ENCODE measurements at places on chromosomes 3 and 15. TPM values are rescaled to one million over a fixed set of nuclear protein-coding genes. Genes with fewer than 3 reads are reported as not detected.

- peak overlapping the region; percentile 88 for H3K4me3 ChIP-seq
- H3K27me3 ChIP-seq = peaks cover 12% of the 10 kb centered on the region
- H3K36me3 ChIP-seq = no peaks in the 10 kb centered on the region
- peak; percentile 35 for DNase-seq
- peak overlapping the region; percentile 97 for H3K27ac ChIP-seq
Measured at GRCh38 chr15:70098461-70099166, 897 bp upstream of the TLE3 start.

DNA sequence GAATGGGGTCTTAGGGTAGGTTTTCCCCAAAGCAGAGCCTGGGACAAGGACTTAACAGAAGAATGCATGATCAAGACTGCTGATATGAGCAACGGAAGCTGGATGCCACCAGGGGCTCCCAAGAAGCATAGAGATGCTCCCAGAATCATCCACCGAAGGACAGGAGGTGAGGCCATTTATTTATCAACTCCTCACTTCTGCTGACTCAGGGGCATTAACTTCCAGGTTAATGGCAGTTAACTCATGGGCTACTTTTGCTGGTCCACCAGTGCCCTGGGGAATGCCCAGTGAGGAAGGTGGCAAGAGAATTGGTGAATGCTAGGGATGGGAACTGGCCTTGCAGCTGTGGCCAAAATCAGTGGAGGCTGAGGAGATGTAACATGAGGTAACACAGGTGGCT, 27.8 kb downstream of the TAFA4 start:
- DNase-seq = no peak
- no peak overlapping the region for H3K4me3 ChIP-seq
- no peak overlapping the region for H3K27ac ChIP-seq

DNA sequence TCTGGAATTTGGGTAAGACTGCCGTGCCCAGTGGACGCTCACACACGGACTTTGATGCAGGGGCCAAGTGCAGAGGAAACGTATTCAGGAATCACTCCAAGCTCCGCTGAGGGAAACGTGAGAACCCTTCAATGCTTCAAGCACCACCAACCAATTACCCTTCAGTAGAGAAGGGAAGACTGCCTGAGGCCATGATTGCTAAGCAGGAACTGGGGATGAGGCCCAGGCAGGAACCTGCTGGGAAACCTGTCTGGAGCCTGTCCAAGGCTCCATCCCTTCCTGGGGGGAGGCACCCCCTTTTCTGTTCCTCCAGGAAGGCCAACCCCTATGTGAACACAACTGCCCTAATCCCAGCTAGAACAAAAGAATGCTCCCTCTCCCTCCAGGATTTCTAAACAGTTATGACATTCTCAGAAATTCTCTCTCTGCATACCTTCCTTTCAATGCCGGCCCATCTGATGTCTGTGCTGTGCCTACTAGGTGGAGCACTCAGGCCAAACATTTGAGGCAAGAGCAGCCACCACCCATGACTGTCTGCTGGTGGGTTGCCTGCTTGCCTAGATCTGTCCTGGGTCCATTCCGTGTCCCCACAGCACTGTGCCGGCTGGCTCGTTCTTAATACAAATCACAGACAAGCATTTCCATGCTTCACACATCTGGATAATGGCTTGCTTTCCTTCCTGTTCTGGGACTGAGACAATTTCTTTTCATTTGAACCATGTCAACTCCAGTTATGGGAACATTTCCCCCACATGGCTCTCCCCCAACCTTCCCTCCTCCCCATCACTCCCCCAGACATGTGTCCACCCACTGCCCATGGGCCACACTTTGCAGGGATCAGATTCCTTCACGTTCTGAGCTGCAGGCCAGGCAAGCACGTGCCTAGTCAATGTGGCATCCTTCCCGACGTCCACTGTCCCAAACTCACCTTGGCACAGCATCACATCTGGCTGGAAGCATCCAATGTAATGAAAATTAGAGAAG, 149.4 kb downstream of the ADAMTS17 start:
- no peak overlapping the region for H3K4me3 ChIP-seq
- no peaks in the 10 kb centered on the region for H3K4me1 ChIP-seq
- H3K27ac ChIP-seq = no peak overlapping the region
- DNase-seq = no peak
- H3K36me3 ChIP-seq = no peaks in the 10 kb centered on the region

DNA sequence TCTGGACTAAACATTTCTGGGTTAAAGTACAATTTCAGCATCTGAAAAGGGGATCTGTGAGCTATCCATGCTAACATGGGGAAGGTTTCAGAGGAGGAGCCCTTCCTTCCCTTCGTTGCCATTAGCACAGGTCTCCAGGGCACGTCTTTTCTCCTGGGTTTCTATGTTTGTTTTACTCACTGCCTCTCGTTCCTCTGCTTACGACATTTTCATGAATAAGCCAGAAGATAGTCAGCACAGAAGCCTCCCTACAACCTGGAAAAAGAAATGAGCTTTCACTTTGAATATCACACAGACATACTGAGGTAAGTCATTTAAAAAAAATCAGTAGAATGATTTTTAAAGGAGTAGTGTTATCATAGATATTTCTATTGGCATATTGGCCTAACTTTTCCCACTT, 117.2 kb upstream of the KCNMB2 start:
- DNase-seq = no peak
- no peaks in the 10 kb centered on the region for H3K4me1 ChIP-seq
- H3K4me3 ChIP-seq = no peak overlapping the region
- H3K27ac ChIP-seq = no peak overlapping the region
- no peaks in the 10 kb centered on the region for H3K27me3 ChIP-seq
- H3K36me3 ChIP-seq = no peaks in the 10 kb centered on the region

The THSD4 gene
- total RNA-seq = 95.8 TPM

DNA sequence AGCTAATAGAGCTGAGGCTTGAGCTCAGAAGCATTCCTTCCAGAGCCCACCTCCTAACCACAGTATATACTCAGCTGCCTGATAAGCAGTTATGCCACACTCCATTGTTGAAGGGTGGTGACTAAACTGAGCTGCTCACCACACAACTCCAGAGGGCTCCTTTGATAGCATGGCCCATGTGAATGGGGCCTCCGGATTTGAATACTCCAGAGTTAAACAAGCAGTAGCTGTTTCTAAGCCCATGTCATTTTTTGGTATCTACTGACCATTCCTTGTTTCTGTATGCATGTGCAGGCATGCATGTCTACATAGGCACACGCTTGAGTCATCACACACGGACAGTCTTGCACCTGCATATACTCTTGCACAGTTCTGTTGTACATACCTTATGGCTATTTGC, 28.9 kb downstream of the IGSF10 start:
- H3K4me1 ChIP-seq = no peaks in the 10 kb centered on the region
- DNase-seq = no peak
- H3K4me3 ChIP-seq = no peak overlapping the region
- H3K27me3 ChIP-seq = no peaks in the 10 kb centered on the region

- DNase-seq = no peak
- H3K36me3 ChIP-seq = peaks cover 9% of the 10 kb centered on the region
- no peak overlapping the region for H3K27ac ChIP-seq
- no peaks in the 10 kb centered on the region for H3K4me1 ChIP-seq
- H3K27me3 ChIP-seq = no peaks in the 10 kb centered on the region
- no peak overlapping the region for H3K4me3 ChIP-seq
Measured at GRCh38 chr3:58375254-58375653, 42.6 kb downstream of the PXK start.

DNA sequence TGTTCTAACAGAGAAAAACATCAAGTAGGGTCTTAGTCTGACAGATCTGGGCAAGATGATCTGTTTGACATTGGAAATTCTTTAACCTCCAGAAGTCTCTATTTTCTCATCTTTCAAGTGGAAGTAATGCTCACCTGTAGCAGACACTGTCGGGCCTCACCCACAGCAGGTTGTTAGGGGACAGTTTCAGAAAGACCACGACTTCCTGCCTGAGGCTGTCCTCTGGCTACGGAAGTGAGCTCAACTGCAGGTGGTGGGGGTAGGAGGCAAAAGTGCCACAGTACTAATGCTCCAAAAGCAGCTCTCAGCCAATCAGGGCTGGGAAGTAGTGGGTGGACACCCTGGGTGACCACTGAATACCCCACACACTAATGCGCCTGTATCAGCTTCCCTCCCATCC, 111.4 kb upstream of the TOPAZ1 start:
- H3K27me3 ChIP-seq = peaks cover 62% of the 10 kb centered on the region
- peaks cover 5% of the 10 kb centered on the region for H3K4me1 ChIP-seq
- H3K4me3 ChIP-seq = no peak overlapping the region
- H3K27ac ChIP-seq = no peak overlapping the region
- DNase-seq = no peak
- H3K36me3 ChIP-seq = no peaks in the 10 kb centered on the region

- no peak overlapping the region for H3K27ac ChIP-seq
- no peaks in the 10 kb centered on the region for H3K27me3 ChIP-seq
- no peaks in the 10 kb centered on the region for H3K4me1 ChIP-seq
- no peak overlapping the region for H3K4me3 ChIP-seq
Measured at GRCh38 chr3:144295613-144296012, 324.0 kb downstream of the DIPK2A start.

DNA sequence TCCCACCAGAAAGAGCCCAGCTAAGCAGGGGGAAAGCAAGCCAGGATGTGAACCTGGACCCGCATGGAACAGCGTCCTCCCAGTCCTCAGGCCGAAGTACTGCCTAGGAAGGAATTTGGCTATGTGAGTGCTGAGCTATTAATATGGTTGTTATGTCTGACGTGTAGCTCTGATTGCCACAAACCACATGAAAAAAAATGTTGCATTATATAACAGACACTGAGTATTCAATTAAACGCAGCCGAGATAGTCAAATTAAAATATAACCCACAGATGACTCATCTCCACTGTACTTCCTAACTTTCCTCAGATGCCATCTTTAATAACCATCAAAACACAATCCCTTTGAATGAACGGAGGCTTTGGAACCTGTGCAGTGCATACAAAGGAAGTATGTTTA, 111.1 kb downstream of the GABRB3 start:
- H3K36me3 ChIP-seq = no peaks in the 10 kb centered on the region
- H3K27me3 ChIP-seq = no peaks in the 10 kb centered on the region
- H3K4me3 ChIP-seq = no peak overlapping the region
- peaks cover 12% of the 10 kb centered on the region for H3K4me1 ChIP-seq

Measured in left ventricle myocardium inferior (tissue), 1 donor.